ENCODE measurements at places on chromosomes 3 and 15.

DNA sequence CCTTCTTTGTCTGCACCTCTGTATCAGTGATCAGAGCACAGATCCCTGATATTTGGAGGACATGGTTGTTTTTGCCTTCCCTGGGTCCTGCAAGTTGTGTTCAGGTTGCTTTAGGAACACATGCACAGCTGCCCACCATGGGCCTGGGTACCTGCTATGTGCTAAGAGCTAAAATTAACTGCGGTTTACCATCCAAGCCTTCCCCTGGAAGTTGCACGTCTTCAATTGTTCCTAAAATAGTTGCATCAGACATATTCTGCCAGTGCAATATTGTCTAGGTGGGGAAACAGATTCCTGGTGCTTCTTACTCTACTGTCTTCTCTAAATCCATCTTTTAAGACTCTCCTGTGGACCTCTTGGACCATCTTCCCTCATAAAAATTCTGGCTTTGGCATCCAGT is 80.9 kb downstream of the PDE8A start:
- H3K4me1 ChIP-seq: no peaks in the 10 kb centered on the region
- no peak for DNase-seq
- no peak overlapping the region for H3K27ac ChIP-seq
- H3K4me3 ChIP-seq: no peak overlapping the region

GRCh38 chr15:69150336-69150735 is 10.1 kb upstream of the GLCE start:
- H3K36me3 ChIP-seq: no peaks in the 10 kb centered on the region
- H3K27ac ChIP-seq: no peak overlapping the region
- no peaks in the 10 kb centered on the region for H3K4me1 ChIP-seq
- H3K27me3 ChIP-seq: peaks cover 8% of the 10 kb centered on the region
- H3K4me3 ChIP-seq: no peak overlapping the region

- H3K36me3 ChIP-seq: no peaks in the 10 kb centered on the region
- H3K4me1 ChIP-seq: no peaks in the 10 kb centered on the region
- H3K27ac ChIP-seq: no peak within 1 kb of the TSS
- no peak for DNase-seq
- peaks cover 10% of the 10 kb centered on the region for H3K27me3 ChIP-seq
Observed at GRCh38 chr3:179451265-179452175, at the start of gene GNB4. TSS of gene GNB4 (minus strand) at chr3:179451470. CDS start at chr3:179426200, 25,270 bp downstream.

GRCh38 chr3:139827833-139828232 is 107.2 kb upstream of the CLSTN2 start:
- no peak overlapping the region for H3K27ac ChIP-seq
- H3K36me3 ChIP-seq: no peaks in the 10 kb centered on the region
- no peak overlapping the region for H3K4me3 ChIP-seq

DNA sequence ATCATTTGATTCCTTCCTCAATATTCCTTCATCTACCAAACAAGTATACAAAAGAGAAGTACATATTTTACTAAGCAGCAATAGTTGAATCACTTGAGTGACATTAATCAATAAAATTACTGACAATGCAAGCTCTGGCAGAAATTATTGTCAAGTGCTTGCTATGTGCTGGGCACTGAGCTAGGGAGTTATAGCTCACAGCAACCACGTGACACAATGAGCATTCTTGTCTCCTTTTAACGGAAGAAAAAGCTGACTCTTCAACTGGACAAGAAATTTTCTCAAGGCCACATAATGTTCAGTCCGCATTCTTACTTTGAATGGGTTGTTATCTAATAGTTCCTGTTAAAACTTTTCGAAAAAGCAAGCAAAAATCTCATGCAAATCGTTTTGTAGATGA is 500.1 kb downstream of the PYDC2 start:
- no peaks in the 10 kb centered on the region for H3K27me3 ChIP-seq
- DNase-seq: no peak
- H3K36me3 ChIP-seq: no peaks in the 10 kb centered on the region
- H3K4me3 ChIP-seq: no peak overlapping the region

GRCh38 chr15:29696950-29697738 is 125.1 kb downstream of the TJP1 start:
- no peaks in the 10 kb centered on the region for H3K36me3 ChIP-seq
- no peak for DNase-seq
- no peak overlapping the region for H3K27ac ChIP-seq
- no peak overlapping the region for H3K4me3 ChIP-seq
- H3K27me3 ChIP-seq: no peaks in the 10 kb centered on the region

DNA sequence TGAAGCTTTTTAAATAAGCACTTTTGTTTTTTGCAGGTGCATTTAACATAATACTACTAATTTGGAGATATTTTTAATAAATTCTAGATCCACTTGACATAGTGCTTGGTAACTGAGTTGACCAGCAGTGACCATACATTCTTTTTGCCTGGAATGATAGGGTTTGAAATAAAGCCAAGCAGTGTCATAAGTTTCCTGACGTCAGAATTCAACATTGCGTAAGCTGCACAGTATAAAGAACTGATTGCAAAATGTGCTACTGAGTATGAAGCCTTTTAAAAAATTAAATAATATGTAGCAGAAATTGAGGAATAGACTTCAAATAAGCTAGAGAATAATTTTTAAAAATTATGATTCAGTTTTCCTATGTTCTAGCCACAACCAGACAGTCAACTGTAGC is 454.6 kb upstream of the ARPP21 start:
- no peaks in the 10 kb centered on the region for H3K4me1 ChIP-seq
- no peak for DNase-seq
- no peak overlapping the region for H3K4me3 ChIP-seq
- no peaks in the 10 kb centered on the region for H3K27me3 ChIP-seq

GRCh38 chr15:56042031-56042430 is 48.6 kb upstream of the NEDD4 start:
- H3K27me3 ChIP-seq: no peaks in the 10 kb centered on the region
- DNase-seq: no peak
- H3K27ac ChIP-seq: no peak overlapping the region
- no peak overlapping the region for H3K4me3 ChIP-seq
- H3K36me3 ChIP-seq: no peaks in the 10 kb centered on the region
- peaks cover 3% of the 10 kb centered on the region for H3K4me1 ChIP-seq
